ENCODE measurements at places on chromosomes 2 and 18.

DNA sequence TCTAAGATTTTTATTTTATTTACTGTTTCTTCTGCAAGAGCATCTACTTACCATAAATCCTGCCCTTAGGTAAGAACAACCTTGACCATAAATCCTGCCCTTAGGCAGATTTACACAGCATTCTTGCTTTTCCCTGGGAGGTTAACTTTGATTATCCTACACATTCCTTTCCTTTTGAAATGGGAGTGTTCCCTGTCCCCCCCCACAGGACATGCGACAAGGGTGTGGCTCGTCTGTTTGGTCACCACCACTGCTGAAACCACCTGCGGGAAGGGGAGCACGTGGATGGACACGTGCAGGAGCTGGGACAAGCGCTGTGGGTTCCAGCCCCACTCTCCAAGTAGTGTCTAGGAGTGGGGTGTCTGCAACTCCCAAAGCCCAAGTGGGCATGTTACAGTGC, 239.3 kb upstream of the SP5 start:
- DNase-seq = no peak

GRCh38 chr2:144686518-144687215, 166.7 kb upstream of the ZEB2 start:
- no peak for DNase-seq

- DNase-seq = no peak
Observed at GRCh38 chr2:20108655-20109396, 57.4 kb upstream of the LAPTM4A start.

DNA sequence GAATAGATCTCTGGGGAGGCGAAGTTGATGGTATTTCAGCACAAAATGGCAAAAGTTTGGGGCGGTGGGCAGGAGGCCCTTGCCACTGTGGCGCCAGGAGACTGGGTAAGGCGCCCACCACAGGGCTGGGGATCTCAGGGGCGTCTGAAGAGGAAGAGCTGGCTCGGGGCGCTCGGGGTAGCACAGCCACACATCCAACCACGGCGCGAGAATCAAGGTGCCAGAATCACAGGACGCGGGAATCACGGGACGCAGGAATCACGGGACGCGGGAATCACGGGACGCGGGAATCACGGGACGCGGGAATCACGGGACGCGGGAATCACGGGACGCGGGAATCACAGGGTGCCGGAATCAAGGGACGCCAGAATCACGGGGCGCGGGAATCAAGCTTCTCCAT, 174.4 kb downstream of the TMEM18 start:
- no peak for DNase-seq

DNA sequence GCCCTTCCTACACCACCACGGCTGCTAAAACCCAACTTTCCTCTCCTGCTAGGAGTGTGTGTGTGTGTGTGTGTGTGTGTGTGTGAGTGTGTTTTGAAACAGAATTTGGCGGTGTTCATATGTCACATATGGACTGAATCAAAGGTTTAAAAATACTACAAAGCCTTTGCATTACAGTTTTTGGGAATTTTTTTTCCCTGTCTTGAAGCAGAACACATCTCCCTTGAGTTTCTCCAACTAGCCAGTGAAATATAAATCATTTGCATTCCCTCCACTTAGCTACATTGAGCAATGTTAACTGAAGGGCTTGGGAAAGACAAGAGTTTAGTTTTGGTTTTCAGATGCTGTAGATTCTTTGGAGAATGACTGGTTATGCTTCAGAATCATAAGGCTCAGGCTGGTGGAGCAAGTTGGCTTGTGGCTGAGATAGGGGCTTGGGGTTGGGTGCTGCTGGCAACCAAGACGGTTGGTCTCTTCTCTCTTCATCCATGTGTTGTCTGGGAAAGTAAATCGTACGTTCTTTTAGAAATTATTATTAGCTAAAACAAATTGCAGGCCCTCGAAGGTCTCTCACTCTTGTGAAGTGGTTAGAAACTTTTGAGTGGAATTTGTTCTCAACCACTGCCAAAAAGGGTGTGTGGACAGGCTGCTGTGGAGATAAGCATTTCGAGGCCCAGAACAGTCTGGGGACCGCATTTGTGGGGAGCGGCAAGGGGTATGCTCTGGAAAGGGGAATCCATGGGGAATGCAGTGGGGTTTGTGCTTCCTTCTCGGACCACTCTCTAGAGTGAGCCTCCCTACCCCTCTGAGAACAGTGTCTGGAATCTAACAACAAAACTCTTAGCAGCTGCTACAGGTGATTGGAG, 1.4 kb downstream of the NRP2 start:
- no peak for DNase-seq

GRCh38 chr2:71685941-71686611, 232.7 kb downstream of the DYSF start:
- DNase-seq = no peak

- DNase-seq = no peak
Observed at GRCh38 chr2:24711865-24712264, 81.3 kb downstream of the PTRHD1 start.

- DNase-seq = no peak
Observed at GRCh38 chr2:101963198-101963597, 28.6 kb upstream of the IL1R2 start.

- DNase-seq = no peak
Observed at GRCh38 chr18:77096936-77097886, 35.4 kb downstream of the MBP start.

DNA sequence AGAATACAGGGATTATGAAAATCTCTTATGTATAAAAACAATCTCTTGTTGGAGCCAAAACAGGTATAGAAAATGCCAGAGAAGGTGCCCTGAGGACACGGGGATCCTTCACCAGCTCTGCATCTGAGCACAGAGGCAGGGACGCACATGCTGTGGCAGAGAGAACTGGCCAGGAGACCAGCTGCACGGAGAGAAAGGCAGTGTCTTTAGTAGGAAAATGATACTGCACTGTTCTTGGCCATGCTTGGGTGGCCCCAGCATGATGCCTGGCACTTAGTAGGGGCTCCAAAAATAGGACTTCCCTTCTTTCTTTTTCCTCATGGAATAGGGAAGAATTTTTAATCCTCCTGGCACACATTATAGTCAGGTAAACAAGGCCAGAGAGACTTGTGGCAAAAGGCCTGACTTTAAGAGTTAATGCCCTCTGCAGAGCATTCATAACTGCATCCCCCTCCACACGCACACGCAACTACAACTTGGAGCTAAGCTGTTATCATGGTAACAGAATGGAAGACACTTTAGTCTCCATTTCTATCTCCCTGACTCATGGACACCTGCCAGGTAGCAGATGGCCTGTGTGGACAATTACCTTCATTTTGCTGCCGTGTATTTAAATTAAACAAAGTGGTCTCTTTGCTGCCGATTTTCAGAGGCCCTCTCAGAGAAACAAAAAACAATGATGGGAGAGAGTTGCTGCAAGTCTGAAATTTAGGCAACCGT, 59.7 kb upstream of the DNMT3A start:
- no peak for DNase-seq

DNA sequence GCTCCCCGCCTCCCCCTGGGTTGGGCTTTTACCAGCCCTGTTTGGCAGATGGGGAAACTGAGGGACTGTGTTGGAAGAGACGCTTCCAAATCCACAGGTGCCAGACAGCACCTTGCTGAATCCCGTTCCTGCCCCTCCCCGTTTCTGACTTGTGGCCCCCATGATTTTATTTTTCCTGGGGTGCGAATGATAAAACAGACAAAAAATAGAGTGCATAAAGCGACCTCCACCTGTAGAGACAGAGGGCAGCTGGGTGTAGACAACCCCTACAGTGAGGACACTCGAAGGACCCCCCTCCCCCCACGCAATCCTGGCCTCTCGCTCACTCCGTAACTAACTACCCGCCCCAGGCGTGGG, 2.2 kb upstream of the CTDSP1 start:
- no peak for DNase-seq

DNA sequence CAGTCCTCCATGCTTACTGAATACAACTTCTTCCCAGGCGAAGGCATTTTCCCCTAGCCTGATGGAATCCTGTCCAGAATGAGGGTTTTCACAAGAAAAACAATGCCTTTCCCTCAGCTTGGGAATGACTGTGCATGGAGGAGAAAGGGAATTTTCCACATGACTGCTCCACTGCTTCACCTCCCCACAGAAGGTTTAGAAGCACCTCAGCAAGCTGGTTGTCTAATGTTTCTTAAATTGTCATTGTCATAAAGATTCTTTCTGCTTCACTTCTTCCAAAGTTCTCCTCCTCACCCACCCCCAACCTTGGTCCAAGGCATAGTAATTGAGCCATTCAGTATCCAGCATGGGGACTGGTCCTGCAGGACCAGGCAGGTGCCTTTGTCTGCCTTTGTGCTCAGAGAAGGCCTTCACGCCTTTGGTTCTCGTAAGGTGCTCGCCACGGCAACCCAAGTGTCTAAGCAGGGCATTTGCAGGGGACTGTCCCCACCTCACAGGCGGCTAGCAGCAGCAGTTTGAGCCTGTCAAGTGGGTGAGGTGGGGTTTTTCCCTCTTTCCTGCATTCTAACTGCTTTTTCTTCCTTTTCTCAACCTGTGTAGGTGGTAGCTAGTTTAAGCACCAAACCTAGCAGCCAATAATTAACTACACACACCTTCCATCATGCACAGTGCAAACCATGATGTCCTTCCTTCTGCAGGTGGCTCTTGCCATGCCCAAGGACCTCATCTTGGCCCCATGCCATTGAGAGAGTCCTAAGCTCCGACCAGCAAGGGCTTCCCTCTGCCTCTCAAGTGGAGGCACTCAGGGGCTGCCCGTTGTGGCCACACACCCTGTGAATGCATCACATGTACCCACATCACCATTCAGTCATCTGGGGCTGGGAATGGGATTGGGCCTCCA, 65.7 kb upstream of the BCL2L11 start:
- no peak for DNase-seq

- DNase-seq = no peak
Observed at GRCh38 chr2:24909555-24910177, 10.4 kb downstream of the ADCY3 start.

DNA sequence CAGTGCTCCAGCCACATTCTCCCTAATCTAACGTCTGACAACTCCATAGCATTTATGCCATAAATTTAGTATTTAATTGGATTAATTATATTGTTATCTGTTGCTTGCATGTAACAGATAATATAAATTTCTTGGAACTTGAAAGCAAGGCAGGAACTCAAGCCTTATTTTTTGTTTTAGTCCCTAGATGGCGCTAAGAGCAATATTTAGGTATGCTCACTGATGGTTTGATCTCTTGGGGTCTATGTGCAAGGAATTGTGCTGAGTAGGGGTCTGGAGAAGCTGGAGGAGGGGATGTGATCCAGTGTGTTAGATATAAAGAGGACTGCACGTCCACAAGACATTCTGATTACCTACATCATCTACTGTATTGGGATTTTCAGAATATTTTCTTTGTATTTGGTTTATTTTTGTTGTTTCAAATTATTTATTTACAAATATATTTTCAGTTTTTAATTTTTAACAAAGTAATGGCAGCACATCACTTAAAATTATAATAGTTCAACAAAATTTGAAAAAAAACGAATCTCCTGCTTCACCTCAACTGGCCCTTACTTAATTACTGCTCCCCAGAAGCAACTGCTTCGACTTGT, 32.8 kb downstream of the KATNAL2 start:
- no peak for DNase-seq

Measured in stimulated activated CD8-positive, alpha-beta memory T cell treated with anti-CD3 and anti-CD28 coated beads, Interleukin-15, amount 100 ng/mL, for 4 hours (primary cell).